Activated CD8-positive, alpha-beta memory T cell treated with anti-CD3 and anti-CD28 coated beads, Interleukin-2, amount 50 U/mL, for 48 hours (primary cell): ENCODE measurements at places on chromosomes 11 and 22.

- DNase-seq, result no peak
Measured at GRCh38 chr11:6323291-6323905, 3.1 kb upstream of the CAVIN3 start.

GRCh38 chr11:72730737-72731136 is 21.5 kb downstream of the ARAP1 start:
- DNase-seq, result no peak

DNA sequence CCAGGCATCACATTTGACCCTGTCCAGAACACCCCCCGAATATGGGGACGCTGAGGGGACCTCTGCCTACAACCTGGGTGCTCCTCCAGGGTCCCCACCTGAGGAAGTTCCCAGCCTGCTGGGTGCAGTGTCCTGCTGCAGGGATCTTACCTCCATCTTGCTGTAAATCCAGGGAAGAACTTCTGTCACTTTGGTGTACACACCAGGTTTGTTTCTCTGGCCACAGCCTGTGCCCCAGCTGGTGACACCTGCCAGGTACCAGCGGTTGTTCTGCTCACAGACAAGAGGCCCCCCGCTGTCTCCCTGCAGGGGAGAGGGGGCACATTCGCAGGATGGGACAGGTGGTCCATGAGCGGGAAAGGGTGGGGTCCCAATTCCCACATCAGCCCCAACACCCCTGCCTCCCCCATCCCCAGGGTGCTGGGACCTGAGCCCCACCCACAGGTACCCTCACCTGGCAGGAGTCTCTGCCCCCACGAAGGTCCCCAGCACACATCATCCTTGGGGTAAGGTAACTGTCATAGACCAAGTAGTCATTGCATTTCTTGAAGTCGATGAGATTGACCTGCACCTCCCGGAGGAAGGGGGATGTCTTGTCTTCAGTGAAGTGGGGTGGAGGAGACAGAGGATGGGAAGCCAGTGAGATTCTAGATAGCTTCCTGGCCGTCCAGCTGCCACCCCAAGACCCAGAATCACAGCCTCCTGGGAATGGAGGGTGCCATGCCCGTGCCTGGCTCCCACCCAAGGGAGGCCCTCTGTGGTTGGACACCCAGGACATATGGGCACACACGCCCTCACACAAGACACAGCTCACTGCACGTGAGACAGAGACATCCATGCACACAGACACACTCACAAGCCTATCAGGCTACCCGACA is 25.5 kb downstream of the TMPRSS13 start:
- DNase-seq, result peak; percentile 40

DNA sequence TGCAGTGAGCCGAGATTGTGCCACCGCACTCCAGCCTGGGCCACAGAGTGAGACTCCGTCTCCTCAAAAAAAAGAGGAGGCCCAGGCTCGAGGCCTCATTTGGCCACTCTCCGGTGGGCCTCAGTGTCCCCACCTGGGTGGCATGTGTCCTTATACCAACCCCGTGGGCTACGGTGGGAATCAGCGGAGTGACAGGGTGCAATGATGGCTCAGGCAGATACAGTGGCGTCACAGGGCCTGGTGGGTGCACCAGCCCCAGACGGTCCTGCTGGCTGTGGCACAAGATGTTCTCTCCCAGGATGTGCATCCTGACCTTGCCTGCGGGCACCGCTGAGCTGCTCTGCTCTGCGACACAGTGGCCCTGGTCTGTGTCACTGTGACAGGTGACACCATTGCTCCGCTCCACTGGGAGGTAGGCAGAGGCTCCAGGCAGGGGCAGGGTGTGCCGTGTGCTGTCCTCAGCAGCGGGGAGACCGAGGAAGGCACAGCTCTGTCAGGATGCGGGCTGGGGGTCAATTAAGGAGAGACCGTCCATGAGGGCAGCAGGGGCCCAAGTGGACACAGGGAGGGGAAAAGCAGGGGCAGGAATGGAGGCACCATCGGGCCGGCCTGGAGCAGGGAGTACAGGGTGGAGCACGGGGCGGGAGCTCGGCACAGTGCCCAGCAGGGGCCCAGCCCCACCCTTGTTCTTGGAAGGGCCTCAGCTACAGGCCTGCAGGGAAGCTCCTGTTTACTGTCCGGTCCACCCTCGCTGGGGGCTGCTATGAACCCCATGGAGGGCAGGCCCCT is 21.7 kb upstream of the TH start:
- DNase-seq, result no peak

GRCh38 chr11:116193321-116194131 is 579.3 kb downstream of the BUD13 start:
- DNase-seq, result no peak

DNA sequence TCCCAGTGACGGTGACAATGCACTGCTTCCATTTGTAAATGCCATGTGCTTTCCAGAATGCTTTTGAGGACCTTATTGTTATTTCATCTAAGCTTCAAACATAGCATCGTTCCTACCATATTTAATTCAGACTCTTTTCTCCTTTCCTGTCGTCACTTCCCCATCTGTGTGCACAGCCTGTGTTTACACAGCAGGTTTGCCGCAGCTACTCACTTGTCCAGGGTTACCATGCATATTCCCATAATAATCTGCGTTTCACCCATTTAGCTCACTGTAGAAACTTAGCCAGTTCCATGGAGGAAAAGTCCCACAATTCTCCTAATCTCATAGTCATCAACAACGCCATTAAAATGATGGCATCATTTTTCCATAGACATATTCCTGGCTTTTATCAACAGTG is 48.0 kb downstream of the FLI1 start:
- DNase-seq, result no peak

- peak; percentile 77 for DNase-seq
Measured at GRCh38 chr11:65927904-65928397, 8.7 kb downstream of the DRAP1 start.

- DNase-seq, result no peak
Measured at GRCh38 chr11:78429209-78429608, 11.6 kb upstream of the GAB2 start.

GRCh38 chr22:45125188-45125587 is 38.5 kb upstream of the NUP50 start:
- peak; percentile 18 for DNase-seq

- DNase-seq, result no peak
Measured at GRCh38 chr11:43172477-43172876, 139.3 kb upstream of the API5 start.

DNA sequence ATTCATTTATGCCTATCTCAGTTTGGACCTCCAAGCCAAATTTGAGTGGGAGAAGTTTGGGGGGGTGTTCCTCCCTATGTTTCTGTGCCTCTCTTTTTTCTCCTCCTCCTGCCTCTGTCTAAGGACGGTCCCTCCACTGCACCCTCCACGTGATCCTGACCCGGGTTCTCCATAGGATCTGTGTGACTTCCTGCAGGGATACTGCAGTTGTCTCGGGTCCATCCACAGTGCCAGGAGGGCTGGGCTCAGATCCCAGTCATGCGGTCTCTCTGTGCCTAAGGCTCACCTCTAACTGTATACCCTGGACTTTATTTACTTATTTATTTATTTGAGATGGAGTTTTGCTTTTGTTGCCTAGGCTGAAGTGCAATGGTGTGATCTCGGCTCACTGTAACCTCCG is 1354.5 kb downstream of the BRD1 start:
- peak; percentile 1 for DNase-seq

- no peak for DNase-seq
Measured at GRCh38 chr11:17931595-17931994, 81.3 kb downstream of the SERGEF start.

DNA sequence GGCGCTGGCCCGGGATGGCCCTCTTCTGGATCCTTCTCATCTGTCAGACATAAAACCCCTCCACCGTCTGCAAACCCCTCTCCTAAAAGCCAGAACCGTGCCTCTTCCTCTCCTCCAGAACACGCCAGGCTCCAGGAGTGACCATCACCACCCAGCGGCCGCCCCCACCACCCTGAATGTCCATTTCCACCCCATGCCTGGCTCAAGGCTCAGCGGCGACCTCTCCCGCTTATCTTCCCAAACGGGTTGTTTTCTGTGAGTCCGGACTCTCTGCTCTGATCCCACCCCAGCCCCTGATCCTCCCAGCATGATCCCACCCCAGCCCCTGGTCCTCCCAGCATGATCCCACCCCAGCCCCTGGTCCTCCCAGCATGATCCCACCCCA is 37.6 kb downstream of the CELSR1 start:
- DNase-seq, result no peak

GRCh38 chr11:19892387-19892786 is 179.8 kb downstream of the NAV2 start:
- DNase-seq, result no peak

- DNase-seq, result no peak
Measured at GRCh38 chr11:115326526-115326925, 177.7 kb downstream of the CADM1 start.

DNA sequence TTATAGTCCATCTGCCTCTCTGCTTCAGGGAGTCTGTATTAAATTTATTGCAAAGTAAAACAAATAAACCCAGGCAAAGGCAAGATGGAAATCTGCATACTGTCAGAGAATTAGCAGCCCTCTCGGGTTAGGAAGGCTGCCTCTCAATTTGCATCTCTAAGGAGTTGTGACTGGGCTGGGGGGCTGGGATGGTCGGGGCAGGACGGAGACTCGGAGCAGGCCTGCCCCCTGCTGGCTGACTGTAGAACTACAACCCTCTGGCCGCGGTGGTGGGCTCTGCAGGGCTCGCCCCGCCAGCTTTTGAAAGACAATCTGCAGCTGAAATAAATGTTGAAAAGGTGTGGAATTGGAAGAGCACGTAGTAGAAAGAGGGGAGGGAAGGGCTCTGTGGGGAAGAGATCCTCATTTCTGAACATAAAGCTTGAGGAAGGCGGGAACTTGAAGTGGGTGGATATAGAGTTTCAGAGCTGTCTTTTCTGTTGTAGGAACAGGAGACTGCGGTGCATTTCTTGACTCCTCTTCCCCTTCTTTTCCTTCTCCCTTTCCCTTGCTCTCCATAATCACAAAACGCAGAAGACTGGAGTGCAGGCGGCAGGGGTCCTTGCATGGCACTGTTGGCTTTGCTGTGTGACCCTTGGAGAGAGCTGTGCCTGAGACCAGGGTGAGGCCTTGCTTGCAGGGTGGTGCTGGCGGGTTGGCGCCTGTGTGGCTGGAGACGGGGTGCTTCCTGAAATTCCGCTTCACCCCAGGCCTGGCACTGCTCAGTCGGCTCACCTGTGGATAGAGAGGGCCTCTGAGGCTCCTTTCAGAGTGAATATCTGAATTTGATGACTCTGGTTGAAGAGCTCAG is 22.6 kb upstream of the PKNOX2 start:
- peak; percentile 91 for DNase-seq

DNA sequence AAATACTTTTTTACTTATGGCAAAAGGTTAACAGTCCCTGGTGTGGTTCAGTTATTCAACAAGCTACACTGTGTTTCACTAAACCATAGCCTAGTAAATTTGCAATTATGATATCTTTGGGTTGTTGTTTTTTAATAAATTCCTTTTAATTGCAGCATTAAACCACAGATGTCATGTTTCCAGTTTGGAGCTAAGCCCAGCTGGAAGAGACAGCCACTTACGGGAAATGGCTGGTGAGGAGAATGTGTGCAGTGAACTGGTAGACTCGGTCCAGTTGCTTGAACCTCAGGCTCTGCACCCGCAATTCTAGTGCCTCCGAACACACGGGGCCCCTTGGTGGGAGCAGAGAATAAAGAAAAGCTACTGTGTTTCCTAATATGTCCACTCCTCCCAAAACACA is 70.8 kb downstream of the WNT11 start:
- no peak for DNase-seq

DNA sequence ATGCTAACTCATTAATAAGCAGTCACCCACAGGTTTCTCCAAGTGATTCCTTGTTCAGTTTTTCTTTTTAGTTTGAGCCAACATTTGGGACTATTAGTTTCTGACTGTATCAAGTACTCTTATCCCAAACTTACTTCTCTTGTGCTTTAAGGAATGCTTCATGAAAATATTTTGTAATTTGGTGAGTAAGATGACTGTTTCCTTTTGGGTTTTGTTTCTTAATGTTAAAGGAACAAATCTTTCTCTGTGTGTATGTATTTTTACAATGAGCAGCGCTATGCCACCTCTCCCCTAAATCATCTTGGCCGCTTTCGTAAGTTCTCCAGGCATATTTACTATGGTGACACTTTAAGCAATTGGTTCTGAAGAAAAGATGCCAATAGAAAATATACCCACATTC is 72.4 kb downstream of the LDLRAD3 start:
- DNase-seq, result no peak

DNA sequence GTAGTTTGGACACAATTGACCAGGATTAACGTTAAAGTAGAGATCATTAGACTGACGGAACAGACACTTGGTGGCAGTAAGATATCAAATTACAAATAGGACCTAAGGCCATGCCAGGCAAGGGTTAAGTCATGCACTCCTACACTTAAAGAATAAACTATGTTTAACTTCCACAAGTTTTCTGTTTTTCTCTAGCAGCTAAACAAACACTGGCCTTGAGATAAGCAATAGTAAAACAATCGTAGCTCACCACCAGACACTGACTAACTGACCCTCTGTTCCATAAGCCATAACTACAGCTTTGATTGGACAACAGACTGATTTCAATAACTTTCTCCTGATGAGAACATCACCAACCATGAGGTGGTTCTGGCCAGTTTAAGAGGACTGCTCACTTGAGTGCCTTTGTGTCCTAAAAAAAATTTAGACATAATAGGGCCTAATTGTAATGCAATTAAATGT is 2.0 kb upstream of the CEP126 start:
- DNase-seq, result no peak

GRCh38 chr11:92227959-92228935 is 3.6 kb downstream of the FAT3 start:
- no peak for DNase-seq

- no peak for DNase-seq
Measured at GRCh38 chr22:43919106-43919973, 4.3 kb upstream of the PNPLA3 start.

- no peak for DNase-seq
Measured at GRCh38 chr11:78041843-78042440, 18.9 kb upstream of the KCTD14 start.

DNA sequence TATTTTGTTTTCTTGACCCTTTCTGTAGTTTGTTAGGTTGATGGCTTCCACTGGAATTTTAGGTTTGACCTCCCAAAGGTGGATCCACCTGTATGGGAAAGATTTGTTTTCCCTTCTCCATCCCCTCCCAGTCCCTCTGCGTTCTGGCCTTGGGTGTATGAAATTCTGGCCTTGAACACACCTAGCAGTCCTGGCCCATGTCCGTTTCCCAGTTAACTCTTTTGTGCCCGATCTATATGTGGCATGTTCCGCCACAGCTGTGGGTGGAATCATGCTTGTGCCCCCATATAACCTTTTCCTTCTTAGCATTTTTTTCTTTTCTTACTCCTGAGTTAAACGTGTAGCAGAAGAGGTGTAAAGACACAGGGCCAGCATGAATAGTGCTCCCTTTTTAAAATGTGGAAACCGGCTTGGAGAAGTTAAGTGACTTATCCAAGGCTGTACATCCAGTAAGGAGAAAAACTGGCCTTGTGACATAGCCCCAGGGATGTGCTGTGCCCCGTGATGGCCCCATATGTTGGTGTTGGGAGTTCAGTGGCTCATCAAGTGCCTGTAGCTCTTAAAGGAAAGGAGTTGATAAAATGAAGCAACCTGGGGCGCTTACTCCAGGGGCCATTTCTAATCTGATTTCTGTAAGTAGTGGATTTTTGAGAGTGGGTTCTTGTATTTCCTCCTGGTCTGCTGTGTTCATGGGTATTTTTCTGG is 39.3 kb downstream of the ZNRF3 start:
- no peak for DNase-seq

GRCh38 chr22:47115921-47116320 is 353.5 kb downstream of the TBC1D22A start:
- no peak for DNase-seq
